ENCODE measurements at places on chromosomes 6 and 20.

DNA sequence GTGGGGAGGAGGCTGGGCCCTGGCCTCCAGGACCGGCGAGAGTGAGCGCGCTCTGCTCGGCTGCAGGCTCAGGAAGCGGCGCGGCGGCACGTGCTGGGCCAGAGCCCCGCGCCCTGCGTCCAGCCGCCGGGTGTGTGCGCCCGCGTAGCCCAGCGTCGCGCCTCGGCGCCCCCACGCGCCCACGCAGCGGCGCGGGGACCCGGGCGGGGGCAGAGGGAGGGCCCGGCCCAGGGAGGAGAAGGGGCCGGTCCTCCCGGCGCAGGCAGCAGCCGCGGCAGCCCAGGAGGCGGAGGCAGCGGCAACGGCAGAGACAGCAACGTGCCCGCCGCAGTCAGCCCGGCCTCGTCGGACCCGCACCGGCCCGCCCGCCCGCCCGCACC lies at the start of gene EYA2:
Gene EYA2, plus strand, starts transcription at position 265 of the 380 bp plus-strand sequence. CDS start 95,168 bp downstream, outside the sequence.
- no peak for DNase-seq

DNA sequence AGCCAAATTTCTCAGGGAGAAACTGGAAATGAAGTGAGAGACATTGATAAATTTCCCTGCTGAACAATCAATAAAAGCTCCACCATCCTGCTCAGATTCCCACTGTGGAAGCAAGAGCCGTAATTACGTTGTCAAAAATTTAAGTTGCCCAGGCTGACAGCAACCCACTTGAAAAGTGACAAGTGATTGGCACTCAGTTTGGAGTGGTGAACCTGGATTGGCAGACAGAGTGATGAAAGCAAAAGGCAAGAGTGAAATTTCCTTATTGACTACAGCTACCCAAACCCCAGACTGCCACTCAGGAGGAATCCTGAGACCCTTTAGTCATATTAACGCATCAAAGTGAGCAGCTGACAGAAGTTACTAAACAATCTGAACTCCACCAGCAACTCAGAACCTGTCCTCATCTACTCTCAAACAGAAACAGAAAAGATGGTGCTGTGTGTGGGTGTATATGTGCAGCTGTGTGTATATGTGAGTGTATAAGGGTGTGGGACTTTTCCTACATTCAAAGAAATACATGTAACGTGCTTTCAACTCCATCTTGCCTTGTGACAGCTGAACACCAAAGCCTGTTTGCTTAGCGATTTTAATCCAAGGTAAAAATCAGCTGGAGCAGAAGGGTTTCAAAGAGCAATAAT lies 157.4 kb downstream of the PKHD1 start:
- DNase-seq, result no peak

DNA sequence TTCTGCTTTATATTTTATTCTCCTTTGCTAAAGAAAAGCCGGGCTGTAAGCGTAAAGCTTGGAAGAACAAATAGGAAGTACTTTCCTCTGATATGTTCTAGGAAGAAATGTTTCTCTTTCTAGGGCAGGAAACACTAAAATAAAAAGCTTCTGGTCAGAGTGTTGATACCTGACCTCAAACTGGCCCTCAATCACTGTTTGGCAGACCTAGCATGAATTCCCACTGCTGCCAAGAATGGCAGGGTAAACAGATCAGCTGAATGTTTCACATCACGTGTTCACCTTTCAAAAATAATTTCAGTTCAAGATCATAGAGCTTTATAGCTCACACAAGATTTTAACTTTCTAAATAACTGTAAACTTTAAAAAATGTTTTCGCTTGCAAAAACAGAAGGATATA lies 2.9 kb downstream of the MPC1 start:
- no peak for DNase-seq

DNA sequence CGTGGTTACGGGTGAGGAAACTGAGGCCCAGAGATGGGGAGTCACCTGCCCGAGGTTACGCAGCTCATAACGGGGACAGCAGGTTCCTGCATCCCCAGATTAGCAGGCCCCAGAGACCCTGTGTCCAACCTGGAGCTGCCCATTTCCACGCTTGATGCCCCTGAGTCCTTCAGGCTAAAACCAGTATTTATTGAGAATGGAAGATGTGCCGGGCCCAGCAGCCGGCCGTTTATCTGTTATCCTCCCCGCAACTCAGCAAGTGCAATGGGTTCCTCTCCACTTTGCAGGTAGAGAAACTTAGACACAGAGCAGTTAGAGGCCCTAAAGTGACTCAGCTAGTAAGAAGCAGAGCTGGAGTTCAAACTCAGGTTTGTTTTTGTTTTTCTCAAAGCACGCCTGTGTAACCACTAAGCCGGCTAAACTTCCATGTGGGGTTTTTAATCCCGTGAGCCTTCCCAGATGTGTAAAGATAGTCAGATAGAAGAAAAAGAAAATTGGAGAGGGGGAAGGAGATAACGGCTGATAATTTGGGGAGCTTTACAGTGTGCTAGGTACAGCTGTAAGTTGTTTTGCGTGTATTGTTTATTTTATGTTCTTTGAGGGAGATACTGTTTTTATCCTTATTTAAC lies 775 bp downstream of the PFDN4 start:
- DNase-seq, result no peak

- DNase-seq, result no peak
These were observed 60.8 kb downstream of the DNAH8 start for GRCh38 chr6:38775870-38776269.

DNA sequence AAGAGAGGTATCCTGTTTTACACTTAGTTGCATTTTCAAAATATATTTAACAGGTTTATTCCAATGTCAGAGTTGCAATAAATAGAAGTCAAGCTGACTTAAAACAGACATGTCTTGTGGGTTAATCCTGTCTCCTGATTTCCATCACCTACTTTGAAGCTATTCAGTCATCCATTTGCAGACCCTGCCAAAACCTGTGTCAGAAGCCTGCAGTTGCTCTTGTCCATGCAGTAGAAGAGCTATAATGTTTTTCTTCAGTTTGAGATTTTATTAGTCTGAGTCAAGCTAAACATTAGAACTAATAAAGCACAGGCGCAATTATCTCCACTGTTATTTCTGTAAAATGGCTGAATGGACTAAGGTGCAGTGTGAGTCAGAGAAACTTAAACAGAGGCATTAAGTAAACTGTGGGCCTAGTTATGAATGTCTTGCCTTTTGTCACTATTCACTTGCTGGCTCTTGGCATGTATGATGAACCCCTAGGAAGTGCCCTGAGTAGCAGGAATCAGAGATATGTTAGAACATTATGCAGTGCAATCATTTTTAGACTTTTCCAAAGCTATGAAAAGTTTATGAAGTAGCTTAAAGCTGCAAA lies 11.0 kb upstream of the HDGFL1 start:
- DNase-seq, result no peak

DNA sequence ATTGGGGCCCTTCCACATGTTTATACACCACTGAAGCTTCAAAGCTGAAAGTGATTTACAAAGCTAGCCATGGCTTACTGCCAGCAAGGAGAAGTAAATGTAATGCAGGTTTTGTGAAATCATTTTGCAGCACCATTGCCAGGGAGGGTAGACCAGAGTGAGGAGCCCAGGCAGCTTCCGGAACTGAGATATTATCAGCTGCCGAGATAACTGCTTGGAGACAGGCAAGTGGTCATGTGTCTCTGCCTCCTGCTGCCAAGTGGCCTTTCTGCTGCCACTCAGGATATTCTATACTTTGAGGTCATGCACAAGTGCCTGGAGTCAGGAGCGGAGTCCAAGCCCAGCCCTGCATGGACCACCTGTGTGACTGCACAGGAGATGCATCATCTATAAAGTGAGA lies 160.2 kb downstream of the SYNDIG1 start:
- no peak for DNase-seq

DNA sequence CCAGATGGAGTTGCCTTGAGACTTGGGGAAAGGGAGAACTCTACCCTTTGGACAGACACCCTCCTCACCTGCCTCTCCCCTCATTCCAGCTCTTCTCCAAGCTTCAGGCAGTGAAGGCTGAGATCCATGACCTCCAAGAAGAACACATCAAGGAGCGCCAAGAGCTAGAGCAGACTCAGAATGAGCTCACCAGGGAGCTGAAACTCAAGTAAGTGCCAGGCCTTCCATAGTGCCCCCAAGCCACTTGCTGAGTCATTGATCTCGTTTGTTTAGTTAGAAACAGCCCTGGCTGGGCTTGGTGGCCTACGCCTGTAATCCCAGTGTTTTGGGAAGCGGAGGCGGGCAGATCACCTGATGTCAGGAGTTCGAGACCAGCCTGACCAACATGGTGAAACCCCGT lies 39.2 kb downstream of the KIF3B start:
- no peak for DNase-seq

GRCh38 chr6:36980876-36981619 lies 4.9 kb downstream of the MTCH1 start:
- no peak for DNase-seq
